GM12878 (cell line): ENCODE measurements at places on chromosomes 2 and 18. TPM values are rescaled to one million over a fixed set of nuclear protein-coding genes. Genes with fewer than 3 reads are reported as not detected.

DNA sequence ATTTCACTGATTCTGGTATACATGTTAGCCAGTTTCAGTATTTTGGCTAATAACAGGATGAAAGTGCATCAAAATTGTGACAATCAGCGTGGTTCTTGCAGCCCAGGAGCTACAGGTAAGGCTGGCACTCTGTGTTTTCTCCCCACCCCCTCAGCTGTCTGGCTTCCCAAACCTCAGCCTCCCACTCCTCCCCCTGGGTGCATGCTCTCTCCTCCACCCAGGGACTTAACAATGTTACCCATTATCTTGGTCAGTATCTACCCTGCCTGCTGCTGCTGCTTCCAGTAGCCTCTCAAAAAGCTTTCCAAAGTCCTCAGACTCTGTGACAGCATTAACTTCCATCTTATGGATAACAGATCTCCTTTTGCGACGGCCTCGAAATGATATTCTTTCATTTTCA, 41.0 kb downstream of the TRABD2A start:
- DNase-seq, result no peak

DNA sequence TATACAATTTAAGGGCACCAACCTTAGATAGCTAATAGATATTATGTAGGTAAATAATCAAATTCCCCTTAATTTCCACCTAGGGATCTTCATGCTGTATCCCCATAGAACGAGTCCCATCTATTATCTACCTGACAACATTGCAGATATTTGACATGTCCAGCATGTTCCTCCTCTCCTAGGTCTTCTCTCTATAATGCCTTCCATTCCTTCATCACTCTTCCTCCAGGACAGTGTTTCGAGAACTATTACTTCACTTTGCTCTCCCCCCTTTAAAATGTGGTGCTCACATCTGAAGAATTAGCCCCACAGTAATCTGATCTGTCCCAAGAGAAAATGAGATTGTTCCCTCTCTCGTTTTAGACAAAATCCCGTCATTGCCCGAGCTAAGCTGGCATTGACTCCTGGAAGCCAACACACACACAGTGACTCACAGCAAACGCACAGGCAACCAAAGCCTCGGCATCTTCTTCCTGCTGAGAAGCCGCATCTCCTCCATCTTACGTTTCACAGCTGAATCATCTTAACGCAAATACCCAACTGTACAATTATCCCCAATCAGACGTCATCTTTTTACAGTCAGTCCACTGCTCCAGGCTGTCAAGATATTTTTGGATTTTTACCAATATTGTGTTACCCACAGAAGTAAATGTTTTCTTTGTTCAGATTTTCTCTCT, 162.9 kb upstream of the AGAP1 start:
- DNase-seq, result no peak

DNA sequence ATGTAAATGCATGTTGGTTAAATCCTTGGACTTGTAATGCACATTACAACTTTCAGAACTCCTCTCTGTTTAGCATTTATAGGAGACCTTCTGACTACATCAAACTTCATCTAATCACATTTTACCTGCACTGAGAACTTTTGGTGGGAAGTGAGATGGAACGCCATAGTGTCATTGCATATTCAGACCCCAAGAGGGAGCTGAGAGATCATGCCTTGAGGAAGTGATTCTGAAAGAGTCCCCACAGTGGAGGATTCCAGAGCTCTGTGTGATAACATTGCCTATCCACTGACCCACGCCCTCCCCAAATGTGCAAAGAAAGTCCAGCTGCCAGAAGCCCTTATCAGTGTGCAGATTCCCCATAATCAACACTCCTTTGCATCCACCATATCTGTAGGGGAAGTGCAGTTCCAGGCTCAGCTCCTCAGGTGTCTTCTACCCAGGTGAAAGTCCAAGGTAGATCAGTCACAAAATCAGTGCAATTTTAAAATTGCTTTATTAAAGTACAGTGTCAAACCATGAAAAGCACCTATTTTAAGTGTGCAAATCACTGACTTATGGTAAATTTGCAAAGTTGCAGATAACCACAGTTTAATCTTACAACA, 212.4 kb downstream of the RPIA start:
- DNase-seq, result no peak

SP110 gene
- total RNA-seq, result 82.3 and 82.5 TPM in 2 replicates

IL1A gene
- 6.1 and 6.6 TPM in 2 replicates for total RNA-seq

RAPH1 gene
- total RNA-seq, result 0.08 and 0.21 TPM in 2 replicates

- DNase-seq, result no peak
Observed at GRCh38 chr2:103396152-103396551, 634.3 kb downstream of the TMEM182 start.

GRCh38 chr2:126644630-126645191, 11.2 kb upstream of the GYPC start:
- no peak for DNase-seq

VSNL1 gene
- 0.21 TPM in 1 of 2 replicates, not detected in the other for total RNA-seq

DNA sequence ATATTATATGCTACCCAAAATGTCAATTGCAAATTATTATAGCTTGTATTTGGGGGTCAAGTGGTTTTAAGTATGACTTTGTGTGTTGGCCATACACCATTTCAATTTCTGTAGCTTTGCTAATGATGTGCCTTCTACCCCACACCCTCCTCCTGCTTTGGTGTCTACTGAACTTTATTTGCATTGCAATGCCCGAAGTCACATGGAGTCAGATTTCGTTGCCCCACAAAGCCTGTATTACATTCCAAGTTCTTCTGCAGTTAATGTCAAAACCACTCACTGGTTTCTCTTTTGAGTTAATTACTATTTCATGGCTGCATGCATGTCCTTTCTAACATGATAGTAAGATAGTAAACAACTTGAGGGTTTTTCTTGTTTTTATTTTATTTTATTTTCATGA, 528.9 kb downstream of the RIT2 start:
- no peak for DNase-seq

DNA sequence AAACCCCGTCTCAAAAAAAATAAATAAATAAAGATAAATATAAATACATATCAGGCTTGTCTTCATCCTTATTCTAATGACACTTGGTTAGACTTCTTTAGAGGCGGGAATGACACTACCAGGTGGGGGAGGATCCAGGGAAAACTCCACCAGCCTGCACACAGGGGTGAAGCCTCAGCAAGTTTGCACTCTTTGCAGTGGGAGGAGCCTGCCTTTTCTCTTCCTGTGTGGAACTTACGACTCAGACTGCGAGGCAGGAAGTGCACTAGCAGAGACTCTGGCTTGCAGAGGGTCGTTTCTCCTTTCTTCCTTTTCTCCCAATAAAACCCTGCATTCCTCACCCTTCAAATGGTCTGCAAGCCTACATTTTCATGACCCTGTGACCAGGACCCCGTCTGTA, 153.6 kb upstream of the CBLN2 start:
- DNase-seq, result no peak

RTP5 gene
- not detected in 2 replicates for total RNA-seq

- no peak for DNase-seq
Observed at GRCh38 chr2:223613017-223613950, 11.1 kb upstream of the SCG2 start.

DNA sequence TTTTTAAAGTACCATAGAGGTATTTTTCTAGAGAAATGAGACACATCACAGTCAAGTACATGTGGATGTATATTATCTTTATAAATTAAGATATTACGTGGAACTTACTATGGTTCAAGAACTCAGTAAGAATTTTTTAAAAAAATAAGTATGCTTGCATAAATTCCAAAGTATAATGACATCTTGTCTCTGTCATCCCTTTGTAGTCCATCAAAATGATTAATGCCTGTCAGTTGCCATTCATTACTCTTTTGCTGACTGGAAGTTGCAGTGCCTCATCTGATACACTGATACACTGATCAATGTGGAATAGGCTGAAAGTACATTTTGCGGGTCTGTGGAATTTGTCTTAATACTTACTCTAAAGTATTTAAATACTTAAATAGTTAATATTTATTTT, 177.2 kb downstream of the GALNT13 start:
- no peak for DNase-seq

DNA sequence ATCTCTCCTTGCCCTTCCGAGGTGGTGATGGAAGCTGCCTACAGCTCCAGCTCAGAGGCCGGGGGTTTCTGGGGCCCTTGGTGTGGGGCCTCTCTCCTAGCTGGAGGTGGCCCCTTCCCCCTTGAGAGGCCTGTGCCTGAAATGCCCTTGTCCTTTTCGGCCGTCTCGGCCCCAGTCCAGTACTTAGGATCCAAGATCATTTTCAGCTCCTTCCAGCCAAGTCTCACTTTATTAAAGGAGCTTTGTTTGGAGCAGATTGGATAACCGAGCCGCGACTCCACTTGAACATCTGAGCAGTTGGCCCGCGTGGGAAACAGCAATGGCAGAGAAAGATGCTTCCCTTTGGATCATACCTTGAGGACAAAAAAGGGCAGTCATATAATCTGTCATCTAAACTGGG, 125.0 kb downstream of the NEDD4L start:
- DNase-seq, result no peak

MAP3K19 gene
- not detected in 2 replicates for total RNA-seq

DSG2 gene
- total RNA-seq, result 30.5 and 30.9 TPM in 2 replicates

PROC gene
- not detected in 2 replicates for total RNA-seq

DNA sequence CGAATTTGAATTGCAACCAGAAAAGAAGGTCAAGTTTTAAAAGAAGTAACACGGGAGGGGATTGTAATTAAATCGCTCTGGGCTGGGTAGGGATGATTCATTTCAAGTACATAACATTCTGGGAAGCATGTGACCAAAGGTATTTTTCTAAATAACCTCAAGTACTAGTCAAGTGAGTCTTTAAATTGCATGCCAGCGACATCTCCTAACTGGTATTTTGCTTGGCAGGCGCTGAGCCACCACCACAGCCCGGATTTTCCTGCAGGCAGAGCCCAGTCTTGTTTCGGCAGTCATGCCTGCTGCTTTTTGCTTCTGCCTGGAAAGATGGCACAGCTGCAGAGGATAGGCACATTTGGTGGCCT, 33.7 kb upstream of the NPAS2 start:
- DNase-seq, result no peak

GRCh38 chr2:9103663-9104277, 100.3 kb upstream of the MBOAT2 start:
- DNase-seq, result no peak

GRCh38 chr2:127658641-127659407, 12.9 kb downstream of the GPR17 start:
- no peak for DNase-seq

GRCh38 chr2:156017341-156017885, 315.1 kb downstream of the NR4A2 start:
- no peak for DNase-seq

ARHGAP28 gene
- not detected in 2 replicates for total RNA-seq
